Common myeloid progenitor, CD34-positive (primary cell): ENCODE measurements at places on chromosomes 6 and 20.
A peak's percentile ranks its signal among the peaks of the same experiment; 100 is the strongest.

GRCh38 chr20:8951164-8951563 is 117.7 kb upstream of the PLCB4 start:
- DNase-seq: no peak

DNA sequence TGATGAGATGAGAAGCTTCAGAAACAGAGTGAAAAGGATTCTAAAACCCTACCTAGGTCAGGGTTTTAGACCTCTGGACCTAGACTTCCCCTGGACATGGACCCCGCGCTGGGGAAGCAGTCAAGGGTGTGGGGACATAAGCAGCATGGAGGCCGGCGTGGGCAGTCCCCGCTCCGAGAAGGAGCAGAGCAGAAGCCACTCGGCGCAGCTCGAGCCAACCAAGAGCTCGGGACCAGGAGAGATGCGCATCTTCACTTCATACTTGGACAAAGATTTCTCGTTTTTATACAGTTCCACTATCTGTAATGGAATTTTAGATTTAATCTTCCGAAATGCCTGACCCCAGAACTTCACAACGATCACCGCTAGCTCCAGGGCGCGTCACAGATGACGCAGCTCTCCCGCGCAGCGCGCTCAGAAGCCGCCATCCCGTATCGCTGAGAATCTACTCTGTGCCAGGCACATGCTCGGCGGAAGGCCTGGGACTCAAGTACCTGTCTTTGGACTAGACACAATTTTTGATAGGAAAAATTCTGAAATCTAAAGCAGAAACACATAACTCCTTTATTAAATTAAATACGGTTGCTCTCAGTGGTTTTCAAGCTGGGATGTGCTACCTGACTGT is 60.3 kb downstream of the WDR27 start:
- DNase-seq: no peak

GRCh38 chr20:21562656-21563055 is 48.8 kb upstream of the NKX2-2 start:
- no peak for DNase-seq

- DNase-seq: no peak
These were observed 6.6 kb upstream of the DNPH1 start for GRCh38 chr6:43235841-43236240.

DNA sequence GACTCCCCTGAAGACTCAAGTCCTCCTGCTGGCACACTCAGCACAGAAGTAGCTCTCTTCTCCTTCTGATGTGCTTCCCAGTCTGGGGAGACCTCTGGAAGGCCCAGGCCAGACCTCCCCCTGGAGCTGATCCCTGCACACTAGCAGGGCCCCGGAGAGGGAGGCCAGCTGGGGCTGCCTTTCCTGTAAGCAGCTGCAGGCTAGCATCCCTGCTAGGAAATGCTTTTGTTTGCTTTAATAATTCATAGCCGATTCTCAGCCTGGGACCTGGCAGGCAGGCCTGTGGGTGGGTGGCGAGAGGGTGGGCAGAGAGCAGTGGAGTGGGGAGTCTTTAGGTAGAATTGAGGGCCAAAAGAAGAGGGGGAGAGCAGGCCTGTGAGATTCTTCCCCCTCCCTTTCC is 5.2 kb downstream of the EBF4 start:
- no peak for DNase-seq

DNA sequence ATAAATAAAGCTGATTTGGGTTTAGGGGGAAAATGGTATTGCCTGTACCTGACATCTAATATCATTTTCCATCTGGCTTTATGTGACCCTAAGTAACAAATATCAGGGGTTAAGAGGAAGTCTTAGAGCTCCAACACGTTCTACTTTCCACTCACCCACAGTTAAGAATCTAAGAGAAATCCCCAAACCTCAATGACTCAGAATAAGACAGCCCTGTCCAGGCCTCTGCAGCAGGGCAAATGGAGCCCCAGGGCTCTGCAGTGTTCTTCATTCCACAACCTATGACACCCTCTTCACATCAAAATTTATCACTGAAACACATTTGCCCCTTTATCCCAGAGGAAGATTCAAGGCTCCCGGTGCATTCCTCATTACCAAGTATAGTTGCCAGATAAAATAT is 20.3 kb upstream of the TENT5A start:
- DNase-seq: peak; percentile 91
